ENCODE measurements at places on chromosomes 7 and 10.

DNA sequence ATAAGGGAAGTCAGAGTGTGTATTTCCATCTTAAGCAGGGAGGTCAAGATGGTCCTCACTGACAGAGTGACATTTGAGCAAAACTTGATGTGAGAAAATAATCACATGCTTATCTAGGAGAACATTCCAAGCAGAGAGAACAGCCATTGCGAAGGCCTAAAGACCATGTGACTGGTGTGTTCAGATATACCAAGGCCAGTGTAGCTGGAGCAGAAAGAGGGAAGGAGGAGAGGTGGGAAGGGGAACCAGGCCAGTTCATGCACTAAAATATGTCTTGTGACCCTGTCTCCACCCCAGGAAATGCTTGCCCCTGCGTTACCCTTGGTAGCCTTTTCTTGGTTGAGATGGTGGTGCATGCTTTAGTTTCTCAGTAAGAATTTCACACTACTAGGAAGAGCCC, 77.4 kb downstream of the CACNB2 start:
- no peak for DNase-seq

GRCh38 chr7:6164491-6164890, 107.9 kb downstream of the CYTH3 start:
- DNase-seq = no peak

DNA sequence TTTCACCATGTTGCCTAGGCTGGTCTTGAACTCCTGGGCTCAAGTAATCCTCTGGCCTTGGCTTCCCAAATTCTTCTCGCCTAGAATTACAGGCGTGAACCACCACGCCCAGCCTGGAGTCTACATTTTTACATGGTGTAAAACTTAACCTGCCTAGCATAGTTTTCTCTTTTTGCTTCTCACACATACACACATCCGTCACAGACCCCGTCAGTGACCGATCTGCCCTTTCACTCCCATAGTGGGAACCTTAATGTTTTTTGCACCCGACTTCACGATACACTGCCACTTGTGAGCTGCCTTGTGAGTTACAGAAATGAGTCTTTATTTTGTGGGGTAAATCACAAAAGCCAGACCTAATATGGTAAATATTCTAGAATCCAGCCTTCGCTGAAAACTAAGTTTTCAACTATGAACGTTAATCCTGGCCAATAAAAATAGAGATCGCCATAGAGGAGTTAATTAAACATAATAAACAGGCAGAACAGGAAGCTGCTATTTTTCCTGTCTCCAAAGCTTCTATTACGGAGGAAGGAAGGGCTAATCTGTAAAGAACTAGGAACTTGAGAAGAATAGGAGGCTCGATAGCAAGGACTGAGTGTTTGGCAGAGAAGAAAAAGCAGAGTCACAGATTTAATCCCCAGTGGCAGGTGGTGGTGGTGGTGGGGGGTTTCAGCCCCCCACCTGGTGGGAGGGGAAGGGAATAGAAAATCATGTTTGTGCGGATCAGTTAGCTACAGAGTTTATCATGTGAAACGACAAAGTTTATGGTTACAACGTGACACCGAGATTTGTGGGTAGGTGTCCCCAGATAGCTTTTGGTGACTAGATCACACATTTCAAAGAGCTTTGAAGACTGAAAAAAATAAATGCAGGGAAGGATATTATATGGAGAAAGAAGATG, 14.7 kb upstream of the FAM171A1 start:
- no peak for DNase-seq

DNA sequence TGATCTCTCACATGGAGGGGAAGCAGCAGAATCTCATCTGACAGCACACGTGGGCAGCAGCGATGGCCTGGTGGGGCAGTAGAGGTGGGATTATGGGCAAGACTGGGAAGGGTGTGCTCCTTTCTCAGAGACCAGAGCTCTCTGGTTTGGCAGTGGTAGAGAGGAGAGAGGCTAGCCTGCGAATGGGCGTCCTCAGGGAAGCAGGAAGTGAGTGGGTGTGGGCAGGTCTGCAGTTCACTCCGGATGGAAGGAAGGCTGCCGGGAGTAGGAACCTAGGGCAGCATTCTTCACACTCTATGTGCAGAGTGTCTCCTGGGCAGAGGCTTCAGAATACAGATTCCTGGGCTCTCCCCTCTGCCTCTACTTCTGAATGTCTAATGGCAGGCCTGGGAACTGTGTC, 162.8 kb upstream of the BMPER start:
- DNase-seq = no peak

- no peak for DNase-seq
These were observed 42.1 kb downstream of the CUX1 start for GRCh38 chr7:101859411-101860106.

DNA sequence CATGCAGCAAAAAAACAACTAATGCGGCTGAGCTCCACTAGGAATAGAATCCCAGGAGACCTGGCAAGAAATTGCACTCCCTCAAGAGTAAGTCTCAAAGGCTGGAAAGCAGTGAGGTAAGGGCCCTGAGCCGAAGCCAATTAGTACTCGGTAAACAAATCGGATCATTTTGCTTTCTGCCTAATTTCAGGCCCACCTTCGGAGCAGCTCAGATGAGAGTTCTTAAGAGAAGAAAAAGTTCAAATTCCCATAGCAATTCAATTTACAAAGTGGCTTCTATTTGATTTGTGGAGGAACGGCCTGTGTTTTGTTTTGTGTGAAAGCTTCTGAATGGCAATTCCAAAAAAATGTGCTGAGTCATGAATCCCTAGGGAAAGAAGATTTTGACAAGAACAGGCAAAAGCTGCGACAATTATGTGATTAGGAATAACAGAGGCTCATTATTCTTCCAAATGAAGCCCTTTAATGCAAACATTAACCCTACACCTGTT, 60.9 kb downstream of the SLC16A9 start:
- no peak for DNase-seq

GRCh38 chr10:666237-667012, 23.0 kb downstream of the DIP2C start:
- DNase-seq = no peak

DNA sequence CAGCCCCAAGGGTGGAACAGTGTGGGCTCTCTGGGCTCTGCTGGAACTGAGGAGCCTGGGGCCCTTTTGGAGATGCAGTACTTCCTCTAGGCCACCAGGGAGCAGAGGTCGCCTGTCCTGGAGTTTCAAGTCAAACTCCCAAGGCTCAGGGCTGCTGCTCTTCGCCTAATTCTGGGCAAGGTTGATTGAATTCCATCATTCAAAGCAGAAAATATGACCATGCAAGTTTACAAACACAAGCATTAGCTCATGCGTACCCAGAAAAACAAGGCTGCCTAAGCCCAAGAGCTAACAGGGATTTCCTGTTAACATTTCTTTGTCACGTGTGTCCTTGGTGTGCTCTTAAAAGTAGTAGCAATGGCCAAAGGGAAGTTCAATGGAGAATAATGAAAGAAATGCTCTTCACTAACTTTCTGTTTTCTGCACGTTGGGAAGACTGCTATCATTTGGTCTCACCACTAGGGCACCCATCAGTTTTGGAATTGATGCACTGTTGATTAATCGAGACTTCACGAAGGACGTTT, 20.1 kb downstream of the LDB3 start:
- DNase-seq = no peak

DNA sequence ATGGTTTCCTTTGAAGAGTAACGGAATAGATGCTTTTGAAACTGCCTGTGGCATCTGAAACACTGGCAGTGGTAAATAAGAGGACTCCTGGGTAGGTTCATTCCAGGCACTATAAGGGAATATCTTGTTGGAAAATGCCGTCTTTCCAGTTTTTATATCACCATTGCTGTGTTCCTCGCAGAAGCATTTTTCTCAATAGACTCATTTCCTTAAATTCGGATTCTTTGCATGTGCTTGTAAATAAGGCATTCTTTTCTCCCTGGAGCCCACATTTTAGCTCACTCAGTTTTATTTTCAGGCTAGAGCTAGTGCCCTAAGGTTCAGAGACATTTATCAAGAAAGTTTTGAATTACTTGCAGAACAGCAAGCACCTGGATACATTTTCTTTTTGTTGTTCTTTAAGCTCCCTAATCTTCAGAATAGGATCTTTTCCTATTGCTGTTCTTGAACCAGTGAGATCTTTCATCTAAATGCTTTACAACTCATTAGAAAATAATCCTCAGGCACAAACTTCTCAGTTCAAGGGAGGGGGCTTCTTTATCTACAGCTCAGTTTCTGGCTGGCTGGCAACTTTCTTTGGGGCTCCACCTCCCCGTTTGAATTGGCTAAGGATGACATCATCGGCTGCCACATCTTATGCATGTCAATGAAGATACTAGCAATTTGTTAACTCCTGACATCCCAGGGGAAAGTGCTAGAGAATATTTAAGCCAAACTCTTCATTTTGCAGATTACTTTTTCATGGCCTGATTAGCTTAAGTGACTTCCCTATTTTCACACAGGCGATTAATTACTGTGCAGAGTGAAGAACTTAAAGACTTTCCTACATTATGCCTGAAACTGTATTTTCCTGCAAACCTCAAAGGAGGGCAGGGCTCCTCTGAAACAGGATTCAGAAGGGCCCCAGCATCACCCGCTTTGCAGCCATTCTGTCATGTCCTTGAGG, 133.7 kb upstream of the RSU1 start:
- DNase-seq = no peak
